ENCODE measurements at places on chromosomes 12 and 14. TPM values are rescaled to one million over a fixed set of nuclear protein-coding genes. Genes with fewer than 3 reads are reported as not detected.

LRRC43 gene
- 1.7 TPM for total RNA-seq

CRY1 gene
- 25.5 TPM for total RNA-seq

MMP19 gene
- total RNA-seq = 9.7 TPM

PCK2 gene
- total RNA-seq = 33.2 TPM

TEX52 gene
- total RNA-seq = not detected

PMEL gene
- total RNA-seq = 1.3 TPM

KCNJ8 gene
- total RNA-seq = 19.4 TPM

ERP29 gene
- total RNA-seq = 50.3 TPM

RNASE3 gene
- not detected for total RNA-seq

CLEC2A gene
- total RNA-seq = not detected

DNA sequence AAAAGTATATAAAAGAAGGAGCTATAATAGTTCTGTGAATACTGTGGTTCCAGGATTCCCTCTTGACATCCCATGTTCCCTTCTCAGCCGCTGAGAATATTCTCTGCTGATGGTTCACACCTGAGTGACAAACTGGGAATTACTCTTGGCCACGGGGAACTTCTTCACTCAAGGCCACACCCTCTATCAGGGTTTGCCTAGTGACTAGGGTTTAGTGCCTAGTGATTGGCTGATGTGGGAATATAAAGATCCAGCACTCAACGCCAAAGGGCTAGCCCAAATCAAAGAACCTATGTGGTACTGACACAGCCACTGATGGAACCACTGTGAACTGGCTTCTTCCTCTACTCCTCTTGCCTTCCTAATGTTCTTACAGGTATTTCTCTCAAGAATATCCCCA is 248.4 kb downstream of the ASCL1 start:
- no peak for DNase-seq

- DNase-seq = no peak
These were observed 363.1 kb downstream of the EGLN3 start for GRCh38 chr14:33587791-33588190.

DNA sequence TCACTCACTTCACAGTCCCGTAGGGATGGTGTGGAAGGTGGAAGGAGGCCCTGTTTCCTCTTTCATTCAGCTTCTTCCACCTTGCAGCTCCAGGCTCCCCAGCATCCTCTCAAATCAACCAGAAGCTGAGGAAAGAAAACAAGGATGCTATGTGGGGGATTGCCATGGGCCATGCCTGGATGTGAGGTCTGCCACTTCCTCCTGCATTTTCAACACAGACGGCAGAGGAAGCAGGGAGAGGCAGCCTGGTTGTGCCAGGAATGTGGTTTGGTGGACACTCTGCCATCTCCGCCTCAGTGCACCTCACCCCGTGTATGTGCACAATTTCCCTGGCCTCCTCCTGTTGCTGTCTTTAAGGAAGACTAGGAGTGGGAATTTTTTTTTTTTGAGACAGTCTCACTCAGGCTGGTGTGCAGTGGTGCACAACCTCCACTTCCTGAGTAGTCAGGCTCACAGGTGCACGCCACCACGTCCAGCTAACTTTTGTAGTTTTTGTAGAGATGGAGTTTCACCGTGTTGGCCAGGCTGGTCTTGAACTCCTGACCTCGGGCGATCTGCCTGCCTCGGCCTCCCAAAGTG is 99.2 kb downstream of the SLC15A4 start:
- no peak for DNase-seq

- DNase-seq = no peak
These were observed 163.6 kb upstream of the GSC start for GRCh38 chr14:94933486-94933885.

- peak; percentile 92 for DNase-seq
These were observed 17.7 kb upstream of the TSPAN11 start for GRCh38 chr12:30908722-30909348.

DNA sequence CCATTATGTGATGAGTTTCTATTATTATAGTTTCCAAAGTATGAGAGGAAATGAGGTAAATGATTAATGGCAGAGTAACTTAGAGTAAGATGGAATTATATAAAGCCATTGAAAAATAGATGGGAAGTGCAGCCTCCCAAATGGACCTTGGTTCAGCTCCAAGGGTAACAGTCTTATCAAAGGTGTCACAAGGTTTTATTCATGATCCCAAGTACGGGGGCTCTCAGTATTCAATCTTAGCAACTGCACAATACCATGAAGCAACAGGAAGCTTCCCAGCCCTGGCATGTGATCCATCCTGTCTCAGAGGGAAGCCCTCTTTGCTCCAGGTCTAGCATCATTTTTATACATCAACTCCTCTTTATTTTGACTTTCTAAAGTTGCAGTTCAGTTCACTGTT is 948.2 kb downstream of the GALC start:
- DNase-seq = no peak

- DNase-seq = no peak
These were observed at the start of gene VWF for GRCh38 chr12:6124411-6125309. Gene VWF (minus strand): TSS chr12:6124670. CDS start chr12:6123196, 1,474 bp downstream.

DNA sequence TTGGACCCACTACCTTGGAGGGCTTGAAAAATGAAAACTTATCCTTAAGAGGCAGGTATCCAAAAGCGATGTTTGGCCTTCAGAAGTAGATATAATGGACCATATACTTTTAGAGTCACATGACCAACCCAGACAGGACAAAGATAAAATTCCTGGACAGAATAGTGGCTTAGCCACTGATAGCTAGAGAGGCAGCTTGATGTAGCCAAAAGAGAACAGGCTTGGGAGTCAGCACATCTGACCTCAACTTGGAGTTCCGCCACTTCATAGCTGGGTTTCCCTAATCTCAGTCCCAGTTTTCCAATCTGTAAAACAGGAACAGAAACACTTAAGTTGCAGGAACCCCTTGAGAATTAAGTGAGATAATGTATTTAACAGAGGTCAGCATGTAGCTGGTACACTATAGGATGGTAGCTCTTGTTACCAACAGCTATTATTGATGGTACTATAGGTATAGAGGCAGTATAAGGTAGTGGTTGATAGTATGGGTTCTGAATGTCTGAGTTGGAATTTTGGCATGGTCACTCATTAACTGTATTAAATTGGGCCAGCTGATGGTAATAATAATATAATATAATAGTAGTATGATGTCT is 63.2 kb upstream of the USP44 start:
- DNase-seq = no peak

DNA sequence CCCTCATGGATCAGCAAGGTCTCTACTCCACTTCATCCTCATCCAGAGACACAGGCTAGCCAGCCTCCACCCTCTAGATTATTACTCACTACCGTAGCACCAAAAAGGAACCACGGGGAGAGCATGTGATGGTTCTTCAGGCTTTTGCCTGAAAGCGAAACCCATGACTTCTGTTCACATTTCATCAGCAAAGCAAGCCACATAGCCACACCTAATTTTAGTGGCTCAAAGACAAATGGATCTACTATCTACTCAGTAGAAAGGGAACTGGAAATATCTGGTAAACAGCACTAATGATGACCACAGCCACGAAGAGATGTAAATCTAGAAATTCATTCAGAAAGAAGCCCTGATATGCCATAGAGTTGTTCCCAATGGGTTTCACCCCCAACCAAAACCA is 51.4 kb downstream of the VCPKMT start:
- peak; percentile 67 for DNase-seq

DNA sequence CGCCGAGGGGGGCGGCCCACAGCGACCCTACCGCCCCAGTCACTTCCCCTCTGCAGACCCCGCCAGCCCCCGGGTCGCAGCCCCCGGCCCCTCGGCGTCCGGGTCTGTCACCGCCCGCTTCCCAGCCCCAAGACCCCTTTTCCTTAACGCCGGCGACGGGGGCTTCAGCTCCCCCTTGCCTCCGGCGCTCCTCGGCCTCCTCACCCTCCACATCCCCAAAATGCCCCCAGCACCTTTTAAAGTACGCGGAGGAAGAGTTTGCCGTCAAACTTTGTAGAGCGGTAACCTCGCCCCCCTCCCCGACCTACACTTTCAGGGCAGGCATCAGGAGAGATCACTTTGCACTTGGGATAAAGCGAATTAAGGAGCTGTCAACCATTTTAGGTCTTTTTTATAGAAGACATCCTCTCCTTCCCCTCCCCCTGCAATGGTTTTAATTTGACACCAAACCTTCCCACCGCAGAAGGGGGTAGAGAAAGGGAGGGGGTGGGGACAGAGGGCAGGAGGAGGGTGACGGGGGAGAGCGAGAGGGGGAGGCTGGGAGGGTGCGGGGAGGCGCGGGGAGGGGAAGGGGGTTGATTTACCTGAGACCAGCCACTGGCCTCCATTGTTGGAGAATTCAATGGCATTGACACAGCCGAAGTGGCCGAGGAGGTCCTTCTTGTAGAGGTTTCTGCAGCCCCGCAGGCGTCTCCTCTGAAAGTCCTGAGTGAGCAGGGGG is 578 bp downstream of the DCAF5 start:
- peak; percentile 45 for DNase-seq

- no peak for DNase-seq
These were observed 50.6 kb downstream of the CCDC91 start for GRCh38 chr12:28240853-28241252.

DNA sequence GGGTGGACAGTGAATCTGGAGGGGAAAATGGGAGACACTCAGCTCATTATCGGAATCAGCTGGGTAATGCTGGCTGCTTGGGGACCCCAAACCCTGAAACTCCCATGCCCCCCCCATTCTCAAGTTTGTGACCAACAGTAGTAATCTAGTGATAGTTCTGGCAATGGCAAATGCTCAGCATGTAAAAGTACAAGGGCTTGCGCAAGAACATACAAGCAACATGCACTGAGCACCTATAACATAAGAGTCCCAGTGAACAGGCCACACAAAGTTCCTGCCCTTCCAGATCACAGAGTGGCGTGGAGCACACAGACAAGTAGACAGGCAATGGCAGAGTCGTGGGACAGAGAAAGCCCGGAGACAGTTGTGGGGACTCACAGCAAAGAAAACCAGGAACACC is 407.9 kb downstream of the MED13L start:
- no peak for DNase-seq

- DNase-seq = no peak
These were observed 72.9 kb upstream of the TSPAN11 start for GRCh38 chr12:30853561-30854133.

GRCh38 chr14:74711651-74712050 is 1.2 kb downstream of the AREL1 start:
- DNase-seq = no peak

DNA sequence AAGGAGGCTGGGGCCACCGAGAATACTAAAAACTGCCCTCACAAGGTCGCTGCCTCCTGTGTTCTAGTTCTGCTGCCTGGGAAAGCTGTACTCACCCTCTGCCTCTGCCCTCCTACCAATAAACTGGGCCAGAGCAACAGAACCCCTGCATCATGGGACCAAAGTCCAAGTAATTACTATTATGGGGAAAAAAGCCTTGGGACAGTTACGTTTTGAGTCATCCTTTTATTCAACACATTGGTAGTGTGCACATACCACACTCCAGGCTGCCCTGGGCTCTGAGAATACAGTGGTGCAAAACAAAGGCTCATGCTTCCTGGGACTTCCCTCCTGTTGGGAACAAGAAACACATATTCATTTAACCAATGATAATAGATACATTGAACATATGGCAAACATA is 49.0 kb downstream of the CACNA1C start:
- no peak for DNase-seq

DNA sequence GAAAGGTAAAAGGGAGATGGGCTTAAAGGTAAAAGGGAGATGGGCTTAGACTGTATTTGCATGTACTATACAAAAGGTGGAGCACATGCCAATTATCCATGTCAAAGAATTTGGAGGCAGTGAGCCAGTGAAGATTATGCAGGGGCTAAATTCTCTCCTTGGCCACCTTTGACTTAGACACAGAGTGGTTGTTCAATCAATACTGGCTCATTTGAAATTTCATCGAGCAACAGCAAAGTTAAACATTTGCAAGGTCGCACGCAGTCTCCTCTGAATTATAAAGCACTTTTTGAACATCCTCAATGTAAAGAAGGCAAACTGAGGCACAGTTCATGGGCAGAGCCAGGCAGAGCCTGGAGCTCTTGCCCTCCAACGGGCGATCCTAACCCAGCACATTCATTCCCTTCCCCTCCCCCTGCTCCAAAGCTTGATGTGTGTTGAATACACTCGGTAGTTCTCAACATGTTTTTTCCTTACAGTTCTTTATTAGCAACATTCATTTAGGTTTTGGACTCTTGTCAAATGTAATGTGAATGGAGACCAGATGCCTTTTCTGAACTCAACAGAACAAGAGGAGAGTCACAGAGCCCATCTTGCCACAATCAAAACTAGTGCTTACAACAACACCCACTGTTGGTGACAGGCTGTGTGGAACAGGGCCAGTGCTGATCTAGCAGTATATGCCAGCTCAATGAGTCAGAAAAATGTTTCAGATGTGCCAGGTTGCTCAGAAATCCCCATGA is 169.7 kb upstream of the G2E3 start:
- no peak for DNase-seq

DNA sequence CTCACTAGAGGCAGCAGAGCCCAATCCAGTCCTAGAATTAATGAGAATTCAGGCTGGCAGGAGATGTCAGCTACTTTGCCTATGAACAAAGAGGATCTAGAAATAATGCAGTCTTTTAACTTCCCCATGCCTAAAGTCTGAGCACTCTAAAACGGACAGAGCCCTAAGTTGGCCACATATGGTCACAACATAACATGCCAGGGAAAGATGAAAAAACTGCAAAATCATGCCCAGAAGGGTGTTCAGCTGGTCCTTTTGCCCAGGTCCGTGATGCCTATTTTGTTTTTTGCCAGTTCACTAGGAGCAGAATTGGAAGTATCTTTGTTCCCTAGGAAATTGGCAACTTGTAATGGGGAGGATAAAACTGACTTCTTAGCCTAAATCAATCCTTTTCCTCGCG is 20.3 kb upstream of the LMNTD1 start:
- DNase-seq = no peak

DNA sequence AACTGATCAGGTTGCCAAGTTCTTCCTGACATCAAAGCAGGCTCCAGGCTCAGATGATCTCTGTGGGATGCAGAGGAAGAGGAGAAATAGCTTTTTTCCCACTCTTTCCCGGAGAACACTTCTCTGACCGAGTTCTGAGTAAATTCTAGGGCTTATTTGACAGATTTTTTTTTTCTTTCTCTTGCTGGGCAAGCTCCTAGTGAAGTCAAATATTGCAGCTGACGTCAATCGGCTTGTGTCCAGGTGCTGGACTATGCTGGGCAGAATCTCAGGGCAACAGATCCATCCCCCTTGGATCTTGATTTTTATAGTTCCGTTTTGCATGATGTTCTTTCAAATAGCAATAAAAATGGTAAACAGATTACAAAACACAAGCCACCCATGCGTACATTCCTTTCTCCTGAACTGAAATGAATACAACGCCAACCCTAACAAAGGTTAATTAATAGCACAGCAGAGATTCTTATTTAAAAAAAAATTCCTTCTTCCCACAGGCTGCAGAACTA is 182.2 kb downstream of the NOVA1 start:
- DNase-seq = peak; percentile 80

DNA sequence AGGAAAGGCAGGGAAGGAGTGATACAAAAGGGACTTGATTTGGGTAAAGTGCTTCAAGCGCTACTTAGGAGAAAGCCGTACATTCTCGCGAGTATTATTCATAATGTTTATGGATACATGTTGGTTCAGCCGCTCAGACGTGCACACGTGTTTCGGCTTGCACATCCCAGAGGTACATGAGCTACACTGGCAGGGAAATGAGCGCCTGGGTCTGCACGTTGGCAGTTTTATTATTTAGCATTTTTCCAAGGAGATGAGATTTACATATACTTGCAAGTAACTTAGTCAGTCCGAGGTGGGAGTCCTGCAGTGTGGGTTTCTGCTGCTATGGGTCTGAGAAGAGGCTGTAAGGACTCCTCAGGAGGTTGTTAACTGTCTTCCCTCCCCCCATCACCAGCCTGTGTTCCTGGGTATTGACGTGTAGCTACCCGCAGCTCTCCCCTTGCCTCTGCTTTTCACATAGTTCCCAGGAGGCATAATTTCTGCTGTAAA is 1.5 kb downstream of the PRKCH start:
- DNase-seq = no peak

Measured in fibroblast of villous mesenchyme (primary cell).